Breast epithelium (tissue), 4 donors: ENCODE measurements at places on chromosomes 1 and 21. TPM values are rescaled to one million over a fixed set of nuclear protein-coding genes. Genes with fewer than 3 reads are reported as not detected.

GRCh38 chr1:197126691-197127090 lies 19.8 kb downstream of the ASPM start:
- no peak for DNase-seq
- no peak overlapping the region for H3K27ac ChIP-seq
- H3K4me1 ChIP-seq = no peaks in the 10 kb centered on the region
- no peak overlapping the region for H3K4me3 ChIP-seq
- no peaks in the 10 kb centered on the region for H3K27me3 ChIP-seq
- no peaks in the 10 kb centered on the region for H3K36me3 ChIP-seq

DNA sequence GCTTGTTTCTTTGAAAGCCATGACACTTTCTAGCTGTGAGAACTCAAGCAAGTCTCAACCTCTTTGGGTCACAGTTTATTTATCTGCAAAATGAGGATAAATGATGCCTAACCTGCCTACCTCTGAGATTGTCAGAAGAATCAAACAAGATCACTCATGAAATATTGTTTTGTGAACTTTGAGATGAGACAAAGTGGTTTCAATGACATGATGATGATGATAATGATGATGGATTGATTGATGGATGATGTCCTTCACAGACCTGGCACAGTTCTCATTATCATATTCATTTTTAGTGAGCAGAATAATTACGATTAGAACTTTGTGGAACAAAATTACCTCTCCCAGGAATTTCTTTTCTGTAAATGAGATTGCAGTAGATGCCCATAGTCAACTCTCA lies 129.2 kb downstream of the HHIPL2 start:
- no peak overlapping the region for H3K27ac ChIP-seq
- H3K27me3 ChIP-seq = no peaks in the 10 kb centered on the region
- no peak overlapping the region for H3K4me3 ChIP-seq
- DNase-seq = no peak
- H3K4me1 ChIP-seq = no peaks in the 10 kb centered on the region

DNA sequence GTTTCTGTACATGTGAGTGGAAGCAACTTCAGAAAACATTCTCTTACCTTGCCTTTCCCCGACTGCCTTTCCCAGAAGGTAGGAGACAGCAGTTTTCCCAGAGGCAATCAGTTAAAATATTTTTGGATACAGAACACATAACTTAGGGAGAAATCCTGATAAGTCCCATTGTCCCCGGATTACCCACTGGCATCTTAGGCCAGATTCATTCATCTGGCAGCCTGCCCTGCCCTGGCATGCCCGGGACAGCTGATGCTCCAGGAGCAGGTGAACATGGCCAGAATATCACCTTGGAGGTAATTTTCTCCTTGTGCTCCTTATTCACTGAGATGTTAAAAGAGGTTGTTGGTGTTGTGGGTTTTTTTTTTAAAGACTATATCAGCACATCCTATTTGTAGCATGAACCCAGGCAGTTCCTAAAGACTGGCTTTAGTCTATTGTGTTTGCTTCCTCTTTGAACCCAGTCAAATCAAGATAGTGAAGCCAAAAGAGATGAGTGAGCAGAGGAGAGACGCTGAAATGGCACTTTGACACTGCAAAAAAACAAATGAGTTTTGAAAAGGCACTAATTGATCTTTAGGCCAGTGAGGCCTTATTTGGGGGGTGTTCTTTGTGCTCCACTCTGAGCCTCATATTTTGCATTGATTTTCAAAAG lies 139.6 kb downstream of the PLPP3 start:
- H3K27ac ChIP-seq = no peak overlapping the region
- H3K36me3 ChIP-seq = no peaks in the 10 kb centered on the region
- H3K4me3 ChIP-seq = no peak overlapping the region
- no peak for DNase-seq
- no peaks in the 10 kb centered on the region for H3K27me3 ChIP-seq

DNA sequence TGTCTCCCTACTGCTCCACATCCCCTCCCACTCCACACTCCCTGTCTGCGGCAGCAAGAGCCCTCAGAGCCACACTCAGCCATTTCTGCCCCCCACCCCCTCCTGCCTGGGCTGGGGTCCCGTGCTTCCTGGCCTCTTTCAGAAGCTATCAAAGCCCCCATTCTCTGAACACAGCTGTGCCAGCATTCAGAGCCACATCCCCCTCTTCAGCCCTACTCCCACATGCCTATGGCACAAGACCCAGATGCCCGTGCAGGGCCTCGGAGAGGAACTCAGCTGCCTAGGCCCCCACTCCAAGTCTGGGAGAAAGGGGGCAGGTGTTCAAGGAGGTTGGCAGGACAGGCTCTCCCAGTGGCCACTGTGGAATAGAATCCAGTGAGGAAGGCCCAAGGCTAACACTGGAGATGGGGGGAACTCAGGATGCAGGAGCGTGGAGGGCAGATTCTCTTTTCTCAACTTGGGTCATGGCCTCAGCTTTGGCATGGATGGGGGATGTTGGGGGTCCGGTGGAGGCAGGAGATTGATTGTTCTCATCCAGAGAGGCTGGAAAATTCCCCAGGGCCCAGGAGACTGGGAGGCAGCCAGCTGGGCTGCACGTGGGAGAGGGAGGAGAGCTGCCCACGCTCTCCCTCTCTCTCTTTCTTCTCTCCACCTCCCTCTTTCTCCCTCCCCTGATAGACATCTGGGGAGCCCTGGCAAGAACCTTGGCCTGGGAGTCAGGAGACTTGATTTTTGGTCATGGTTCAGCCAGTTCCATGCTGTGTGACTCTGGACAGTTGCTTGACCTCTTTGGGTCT lies 3.5 kb upstream of the BCAN start:
- no peak overlapping the region for H3K4me3 ChIP-seq
- peaks cover 3% of the 10 kb centered on the region for H3K4me1 ChIP-seq
- H3K27ac ChIP-seq = no peak overlapping the region
- peaks cover 9% of the 10 kb centered on the region for H3K27me3 ChIP-seq

GRCh38 chr1:19918057-19918456 lies 5.4 kb downstream of the PLA2G2E start:
- H3K4me3 ChIP-seq = no peak overlapping the region
- H3K4me1 ChIP-seq = no peaks in the 10 kb centered on the region
- no peaks in the 10 kb centered on the region for H3K36me3 ChIP-seq
- no peak overlapping the region for H3K27ac ChIP-seq
- H3K27me3 ChIP-seq = no peaks in the 10 kb centered on the region
- DNase-seq = peak; percentile 75

DNA sequence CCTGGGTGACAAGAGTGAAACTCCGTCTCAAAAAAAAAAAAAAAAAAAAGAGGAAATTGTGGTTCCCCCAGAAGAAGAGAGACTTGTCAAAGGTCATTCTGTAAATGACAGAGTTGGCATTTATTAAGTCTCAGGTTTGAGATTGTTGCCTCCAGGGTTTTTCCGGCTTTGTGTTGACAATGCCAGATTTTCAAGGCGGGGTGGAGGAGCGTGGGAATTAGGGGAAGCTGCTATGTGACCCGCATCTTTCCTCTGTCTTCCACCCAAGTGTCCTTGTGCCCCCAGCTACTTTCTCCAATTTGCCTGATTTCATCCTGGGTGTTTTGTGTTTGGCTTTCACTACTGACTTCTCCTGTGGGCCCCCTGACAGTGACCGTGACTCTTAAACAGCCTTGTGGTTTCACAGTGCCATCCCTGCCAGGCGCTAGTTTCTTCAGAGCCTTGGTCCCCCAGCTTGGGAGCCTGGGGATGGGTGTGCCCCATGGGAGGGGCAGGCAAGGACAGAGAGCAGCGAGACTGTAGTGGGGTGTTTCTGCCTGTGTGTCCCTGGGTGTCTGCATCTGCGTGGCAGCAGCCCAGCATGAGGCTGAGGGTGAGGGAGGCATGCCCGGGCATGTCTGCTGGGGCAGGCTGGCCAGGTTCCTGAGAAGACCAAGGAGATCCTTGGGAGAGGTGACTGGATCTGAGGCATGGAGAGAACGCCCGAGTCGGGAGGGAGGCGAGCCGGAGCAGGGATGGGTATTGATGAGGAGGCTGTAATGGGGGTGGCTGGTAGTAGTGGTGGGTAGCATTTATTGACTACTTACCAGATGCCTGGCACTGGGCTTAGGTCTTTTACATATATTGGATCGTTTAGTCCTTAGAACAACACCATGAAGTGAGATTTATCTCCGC lies 46.3 kb downstream of the IER5 start:
- no peaks in the 10 kb centered on the region for H3K36me3 ChIP-seq
- H3K4me3 ChIP-seq = no peak overlapping the region
- peak; percentile 86 for DNase-seq
- no peaks in the 10 kb centered on the region for H3K27me3 ChIP-seq
- peak overlapping the region; percentile 84 for H3K27ac ChIP-seq

- peak; percentile 5 for DNase-seq
- no peak overlapping the region for H3K4me3 ChIP-seq
- H3K27ac ChIP-seq = no peak overlapping the region
- no peaks in the 10 kb centered on the region for H3K4me1 ChIP-seq
- no peaks in the 10 kb centered on the region for H3K36me3 ChIP-seq
These were observed 299.8 kb downstream of the MATN1 start for GRCh38 chr1:30423570-30423969.

DNA sequence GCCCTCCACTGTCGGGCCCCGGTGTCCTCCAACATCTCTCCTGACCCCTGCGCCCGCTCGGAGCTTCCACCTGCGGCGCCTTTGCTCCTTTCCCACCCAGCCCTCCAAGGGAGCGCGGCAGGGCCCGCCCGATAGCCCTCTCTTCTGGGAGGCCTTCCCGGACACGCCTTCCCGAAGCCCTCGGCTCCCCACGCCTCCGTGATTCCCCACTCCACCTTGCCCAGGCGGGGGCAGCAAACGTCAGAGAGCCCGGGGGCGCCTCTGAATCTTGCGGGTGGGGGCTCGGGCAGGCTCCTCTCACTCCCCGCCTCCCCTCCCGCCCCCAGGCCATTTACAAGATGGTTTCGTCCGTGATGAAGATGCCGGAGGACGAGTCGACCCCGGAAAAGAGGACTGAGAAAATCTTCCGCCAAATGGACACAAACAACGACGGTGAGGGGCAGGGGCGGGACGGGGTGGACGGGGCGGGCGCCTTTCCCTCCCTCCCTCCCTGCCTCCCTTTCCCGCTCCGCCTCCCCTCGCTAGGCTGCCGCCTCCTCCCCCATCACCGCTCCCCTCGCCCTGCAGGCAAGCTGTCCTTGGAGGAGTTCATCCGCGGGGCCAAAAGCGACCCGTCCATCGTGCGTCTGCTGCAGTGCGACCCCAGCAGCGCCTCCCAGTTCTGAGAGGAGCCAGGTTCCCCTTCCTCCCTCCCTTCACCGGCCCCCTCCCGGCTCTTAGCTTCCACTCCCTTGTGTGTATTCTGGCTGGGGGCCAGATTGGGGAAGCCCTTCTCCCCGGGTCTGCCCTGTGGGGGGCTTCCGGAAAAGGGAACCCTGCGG lies 7.1 kb downstream of the HPCA start:
- no peaks in the 10 kb centered on the region for H3K27me3 ChIP-seq
- no peaks in the 10 kb centered on the region for H3K36me3 ChIP-seq
- peak overlapping the region; percentile 80 for H3K27ac ChIP-seq
- DNase-seq = no peak
- peak overlapping the region; percentile 81 for H3K4me3 ChIP-seq

Gene HOOK1
- total RNA-seq = 0.16 TPM

Gene ASPM
- 0.59 TPM for total RNA-seq

Gene MATN1
- not detected for total RNA-seq

Gene CNKSR1
- 28.2 TPM for total RNA-seq

Gene CD1E
- total RNA-seq = 1.2 TPM

Gene SLC41A1
- 18.0 TPM for total RNA-seq

Gene SORT1
- total RNA-seq = 51.1 TPM

Gene RGS16
- 6.3 TPM for total RNA-seq

Gene CFHR4
- not detected for total RNA-seq

Gene OR2T35
- total RNA-seq = not detected
